ENCODE measurements at places on chromosomes 6 and 20.

- DNase-seq, result no peak
Observed at GRCh38 chr6:138477913-138478539, 21.3 kb downstream of the NHSL1 start.

DNA sequence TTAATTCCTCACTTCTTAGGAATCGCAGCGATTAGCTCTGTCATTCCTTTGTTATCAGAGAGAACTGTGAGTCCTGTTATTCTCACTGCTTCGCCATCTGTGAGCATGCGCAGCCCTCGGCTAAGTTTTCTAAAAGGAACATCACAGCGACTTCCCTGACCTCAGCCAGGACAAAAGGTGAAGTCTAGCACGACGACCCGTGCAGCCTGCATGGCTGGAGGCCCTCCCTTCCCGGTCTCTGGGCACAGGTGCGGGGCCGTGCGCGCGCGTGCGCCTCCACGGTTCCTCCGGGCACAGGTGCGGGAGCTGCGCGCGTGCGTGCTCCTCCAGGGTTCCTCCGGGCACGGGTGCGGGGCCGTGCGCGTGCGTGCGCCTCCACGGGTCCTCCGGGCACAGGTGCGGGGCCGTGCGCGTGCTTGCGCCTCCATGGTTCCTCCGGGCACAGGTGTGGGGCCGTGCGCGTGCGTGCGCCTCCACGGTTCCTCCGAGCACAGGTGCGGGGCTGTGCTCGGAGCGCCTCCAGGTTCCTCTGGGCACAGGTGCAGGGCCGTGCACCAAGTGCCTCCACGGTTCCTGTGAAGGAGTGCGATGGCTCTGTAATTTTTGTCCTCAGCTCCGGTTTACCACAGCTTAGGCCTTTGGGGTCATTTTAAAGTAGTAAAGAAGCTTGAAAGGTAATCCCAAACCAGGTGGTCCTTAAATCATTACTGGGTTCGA lies 212.3 kb downstream of the ERMARD start:
- DNase-seq, result no peak

DNA sequence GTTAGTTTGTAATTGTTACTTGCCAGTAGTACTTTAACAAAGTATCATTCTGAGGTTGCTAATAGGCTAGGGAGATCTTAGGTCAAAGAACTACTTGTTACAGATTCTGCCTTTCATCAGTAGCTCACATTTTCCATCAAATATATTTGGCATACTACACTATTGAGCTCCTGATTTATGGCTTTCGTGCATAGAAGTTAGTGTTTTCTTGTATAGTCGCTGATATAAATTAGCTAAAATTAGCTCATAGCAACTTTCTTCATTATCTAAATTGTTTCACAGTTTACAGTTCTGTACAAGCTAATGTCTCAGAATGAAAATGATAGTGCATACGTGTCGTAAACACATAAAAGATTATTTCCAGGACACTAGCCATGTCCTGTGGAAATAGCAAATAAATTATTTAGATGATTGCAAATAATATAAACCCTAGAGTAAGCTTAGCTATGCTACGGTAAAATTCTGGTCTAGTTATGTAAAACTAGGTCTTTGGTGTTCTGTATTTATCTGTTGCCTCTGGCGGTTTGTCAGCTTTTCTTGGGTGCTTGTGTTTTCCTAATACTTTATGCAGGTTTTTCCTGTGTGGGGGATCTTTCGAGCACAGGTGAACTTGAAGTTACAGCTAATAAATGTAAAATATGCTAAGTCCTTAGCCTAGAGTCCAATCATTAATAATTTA lies 15.1 kb downstream of the PDE7B start:
- no peak for DNase-seq

DNA sequence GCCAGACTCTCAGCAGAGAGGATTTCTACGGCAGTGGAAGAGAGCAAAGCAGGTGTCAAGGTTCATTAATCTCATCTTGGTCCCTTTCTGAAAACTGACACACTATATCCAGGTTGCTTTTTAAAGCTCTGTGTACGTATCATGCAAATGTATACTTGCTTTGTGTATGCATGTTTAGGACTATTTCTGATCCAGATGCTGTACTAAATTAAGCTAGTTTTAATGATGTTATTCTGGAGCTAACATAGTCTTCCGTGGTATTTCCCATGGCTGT lies 59.2 kb upstream of the SNX9 start:
- no peak for DNase-seq

GRCh38 chr6:111750753-111751673 lies 122.2 kb downstream of the FYN start:
- DNase-seq, result no peak

GRCh38 chr6:130776287-130776925 lies 50.8 kb upstream of the SMLR1 start:
- DNase-seq, result no peak

DNA sequence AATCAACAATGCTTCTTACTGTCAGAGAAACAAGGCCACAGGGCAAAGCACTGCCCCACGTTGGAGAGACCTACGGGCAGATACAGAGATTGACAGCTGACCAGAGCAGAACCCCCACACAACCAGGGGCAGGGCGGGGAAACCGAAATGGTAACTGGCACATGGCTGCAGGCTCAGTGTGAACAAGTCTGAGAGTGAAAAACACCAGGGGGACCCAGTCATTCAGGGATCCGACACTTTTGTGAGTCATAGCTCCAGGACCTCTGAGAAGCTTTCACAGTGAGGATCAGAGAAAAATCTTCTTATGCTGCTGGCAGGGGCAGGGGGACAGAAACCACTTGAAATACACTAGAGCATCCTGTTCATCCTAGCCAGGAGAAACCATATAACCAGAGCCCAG lies 254.2 kb downstream of the C6orf118 start:
- no peak for DNase-seq

DNA sequence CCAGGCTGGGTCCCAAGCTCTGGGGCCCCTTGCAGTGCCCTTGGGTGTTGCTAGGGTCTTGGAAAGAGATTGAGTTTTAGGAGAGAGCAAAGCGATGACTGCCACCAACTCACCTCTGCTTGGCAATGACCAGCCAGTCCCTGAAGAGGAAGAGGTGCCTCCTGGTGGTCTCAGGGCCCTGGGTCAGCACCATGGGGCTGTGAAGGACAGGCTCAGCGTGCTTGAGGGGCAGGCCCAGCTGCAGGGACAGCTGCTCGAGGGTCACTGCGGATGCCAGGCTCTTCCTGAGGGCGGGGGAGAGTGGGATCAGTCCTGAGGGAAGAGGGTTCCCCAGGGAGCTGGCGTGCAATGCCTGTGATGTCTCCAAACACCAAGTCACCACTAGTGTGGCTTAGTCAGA lies 50.8 kb upstream of the TAGAP start:
- DNase-seq, result no peak
